ENCODE measurements at places on chromosomes 11 and 22.

DNA sequence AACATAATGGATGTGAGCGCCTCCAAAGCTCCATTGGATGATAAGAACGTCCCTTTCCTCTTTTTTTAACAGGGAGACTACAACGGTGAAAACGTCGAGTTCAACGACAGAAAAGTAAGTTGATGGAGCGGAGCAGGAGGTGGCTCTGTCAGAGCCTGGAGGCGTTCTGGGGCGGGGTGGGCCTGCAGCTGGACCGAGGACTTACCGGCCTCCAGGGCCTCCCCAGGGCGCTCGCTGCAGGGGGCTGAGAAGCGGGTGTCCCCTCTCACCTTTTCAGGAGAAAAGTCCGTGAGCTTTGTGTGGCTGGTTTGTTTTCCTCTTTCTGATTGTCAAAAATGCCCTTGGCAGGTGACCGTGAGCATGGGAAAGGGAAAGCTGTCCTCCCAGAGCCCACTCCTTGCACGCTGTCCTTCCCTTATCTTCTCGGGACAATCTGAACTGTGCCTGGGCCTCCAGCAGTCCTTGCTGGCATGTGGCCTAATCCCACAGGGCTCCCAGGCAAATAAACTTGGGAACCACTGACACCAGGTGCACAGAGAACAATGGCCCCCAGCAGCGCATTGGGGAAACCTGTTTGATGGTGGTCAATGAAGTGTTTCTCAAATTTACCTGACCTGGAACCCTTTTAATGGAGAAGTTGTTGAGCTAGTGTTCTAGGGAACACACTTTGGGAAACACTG is 38.4 kb downstream of the ANO1 start:
- DNase-seq = no peak

DNA sequence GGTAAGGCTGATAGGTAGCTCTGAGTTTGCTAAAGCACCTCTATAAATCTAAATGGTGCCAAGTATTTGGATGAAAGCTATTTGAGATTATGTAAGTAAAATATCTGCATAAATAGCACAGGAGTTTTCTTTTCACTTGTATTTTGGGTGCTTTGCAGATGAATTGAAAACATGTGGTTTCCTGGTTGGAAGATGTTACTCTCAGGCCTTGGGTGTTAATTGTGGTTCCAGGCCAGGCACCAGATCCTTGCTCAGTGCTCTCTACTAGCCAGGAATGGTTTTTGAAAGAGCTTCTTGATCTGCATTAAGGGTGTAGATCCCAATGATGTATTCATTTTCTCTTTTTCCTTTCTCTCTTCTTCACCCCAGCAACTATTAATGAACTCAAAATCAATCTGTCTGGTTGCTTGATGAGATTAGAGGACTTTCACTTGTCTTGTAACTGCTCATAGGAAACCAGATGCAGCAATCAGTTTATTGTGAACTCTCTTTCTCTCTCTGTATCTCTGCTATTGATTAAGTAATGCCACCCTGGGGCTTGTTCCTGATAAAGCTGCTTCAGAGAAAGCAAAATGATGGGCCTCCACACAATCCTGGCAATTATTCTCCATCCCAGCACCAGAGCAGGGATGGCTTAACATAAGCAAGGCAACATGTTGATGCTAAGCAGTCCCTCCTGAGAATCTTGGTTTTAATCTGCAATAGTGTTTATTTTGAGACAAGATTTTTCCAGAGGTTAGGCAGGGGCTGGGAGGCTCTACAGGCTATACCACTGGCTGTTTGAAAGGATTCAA is 147.0 kb upstream of the NTM start:
- no peak for DNase-seq

DNA sequence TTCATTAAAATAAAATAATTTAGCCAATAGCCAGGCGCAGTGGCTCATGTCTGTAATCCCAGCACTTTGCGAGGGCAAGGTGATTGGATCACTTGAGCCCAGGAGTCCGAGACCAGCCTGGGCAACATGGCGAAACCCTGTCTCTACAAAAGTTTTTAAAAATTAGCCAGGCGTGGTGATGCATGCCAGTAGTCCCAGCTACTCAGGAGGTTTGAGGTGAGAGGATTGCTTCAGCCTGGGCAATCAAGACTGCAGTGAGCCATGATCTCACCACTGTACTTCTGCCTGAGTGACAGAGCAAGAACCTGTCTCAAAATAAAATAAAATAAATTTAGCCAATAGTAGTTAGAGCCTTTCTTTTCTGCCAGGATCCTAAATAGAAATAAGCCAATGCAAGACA is 12.2 kb downstream of the HPS5 start:
- DNase-seq = no peak

GRCh38 chr22:23591846-23592245 is 11.8 kb upstream of the IGLL1 start:
- DNase-seq = no peak

DNA sequence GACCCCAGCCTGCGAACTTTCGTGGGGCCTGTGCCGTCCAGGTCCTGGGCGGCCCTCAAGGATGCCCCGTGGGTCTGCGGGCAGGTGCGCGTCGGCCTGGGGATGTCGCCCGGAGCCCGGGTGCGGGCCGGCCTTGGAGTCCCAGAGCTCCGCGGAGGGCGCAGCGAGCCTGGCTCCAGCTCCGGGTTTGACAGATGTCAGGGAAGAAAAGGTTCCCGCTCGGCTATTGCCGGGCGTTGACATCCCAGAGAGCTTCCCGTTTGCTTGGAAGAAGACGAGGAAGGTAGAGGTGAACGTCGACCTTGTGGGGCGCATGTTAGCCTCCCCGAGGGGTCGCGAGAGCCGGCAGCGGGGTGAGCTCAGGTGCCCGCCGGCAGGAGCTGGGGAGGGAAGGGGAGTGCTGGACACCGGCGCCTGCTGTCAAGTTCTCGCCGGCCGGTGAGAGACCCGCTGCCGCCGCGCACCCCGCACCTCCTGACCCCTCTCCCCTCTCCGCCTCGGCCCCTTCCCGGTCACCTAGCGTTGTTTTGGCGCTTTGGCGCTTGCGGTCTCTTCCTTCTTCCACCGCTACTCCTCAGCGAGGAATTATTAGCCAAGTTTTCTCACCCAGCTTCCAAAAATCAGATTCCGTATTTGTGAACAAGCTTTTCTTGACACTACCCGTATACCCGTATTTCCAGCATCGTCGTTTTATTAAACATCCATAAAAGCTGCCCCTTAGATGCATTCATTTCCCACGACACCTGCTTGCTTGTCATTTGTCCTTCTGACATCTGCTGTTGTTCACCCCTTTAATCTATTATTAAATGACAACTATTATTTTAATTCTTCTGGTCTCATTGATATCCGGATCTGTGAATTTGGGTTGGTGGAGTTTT is 1.3 kb downstream of the BMAL1 start:
- DNase-seq = no peak

Data from RWPE1 (cell line).